Smooth muscle cell of the pulmonary artery (primary cell): ENCODE measurements at places on chromosomes 11 and 22. TPM values are rescaled to one million over a fixed set of nuclear protein-coding genes. Genes with fewer than 3 reads are reported as not detected.

Gene TNNT3
- 0.33 TPM in 1 of 2 replicates, not detected in the other for total RNA-seq

Gene HDAC10
- 28.4 and 44.0 TPM in 2 replicates for total RNA-seq

Gene OOSP3
- not detected in 2 replicates for total RNA-seq

Gene PHETA2
- 27.2 and 30.9 TPM in 2 replicates for total RNA-seq

Gene C11orf16
- not detected in 2 replicates for total RNA-seq

Gene LIF
- 46.1 and 47.4 TPM in 2 replicates for total RNA-seq

Gene NLRP14
- total RNA-seq, result 0.07 and 0.10 TPM in 2 replicates

Gene ESAM
- total RNA-seq, result 2.9 and 5.5 TPM in 2 replicates

Gene TENM4
- total RNA-seq, result 42.4 and 66.9 TPM in 2 replicates

Gene RFPL2
- total RNA-seq, result not detected in 2 replicates

Gene HBG1
- not detected in 2 replicates for total RNA-seq

Gene SCGB2A2
- total RNA-seq, result not detected in 2 replicates

Gene USH1C
- total RNA-seq, result not detected in 2 replicates

Gene KRTAP5-10
- total RNA-seq, result not detected in 2 replicates

Gene KRTAP5-2
- total RNA-seq, result not detected in 2 replicates

Gene LRFN4
- 12.3 and 25.0 TPM in 2 replicates for total RNA-seq

Gene CKAP5
- total RNA-seq, result 87.2 and 96.4 TPM in 2 replicates

Gene ROBO4
- 0.36 and 1.2 TPM in 2 replicates for total RNA-seq
